ACHN (cell line): ENCODE measurements at places on chromosomes 5 and 9.
A peak's percentile ranks its signal among the peaks of the same experiment; 100 is the strongest.

- no peak for DNase-seq
Measured at GRCh38 chr5:15734058-15734457, 234.1 kb downstream of the FBXL7 start.

GRCh38 chr5:35922468-35922867 lies 16.0 kb downstream of the CAPSL start:
- no peak for DNase-seq

DNA sequence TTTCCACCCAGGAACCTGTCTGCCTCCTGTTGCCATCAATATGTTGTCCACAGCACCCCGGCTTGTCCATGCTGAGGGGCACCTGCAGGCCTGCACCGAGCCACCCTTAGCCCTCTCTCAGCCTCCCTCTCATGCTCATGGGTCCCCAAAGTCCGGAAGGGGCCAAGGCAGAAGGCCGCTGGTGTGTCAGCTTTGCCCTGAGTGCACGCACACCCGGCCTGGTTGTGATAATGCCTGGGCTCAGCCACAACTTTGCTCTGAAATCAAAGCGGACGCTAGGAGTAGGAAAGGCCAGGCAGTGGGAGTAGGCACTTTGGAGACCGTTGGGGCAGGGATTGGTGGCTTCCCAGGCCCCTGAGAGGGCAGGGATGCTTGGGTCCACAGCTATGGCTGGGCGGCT lies 201.8 kb upstream of the NUDT12 start:
- DNase-seq: no peak

DNA sequence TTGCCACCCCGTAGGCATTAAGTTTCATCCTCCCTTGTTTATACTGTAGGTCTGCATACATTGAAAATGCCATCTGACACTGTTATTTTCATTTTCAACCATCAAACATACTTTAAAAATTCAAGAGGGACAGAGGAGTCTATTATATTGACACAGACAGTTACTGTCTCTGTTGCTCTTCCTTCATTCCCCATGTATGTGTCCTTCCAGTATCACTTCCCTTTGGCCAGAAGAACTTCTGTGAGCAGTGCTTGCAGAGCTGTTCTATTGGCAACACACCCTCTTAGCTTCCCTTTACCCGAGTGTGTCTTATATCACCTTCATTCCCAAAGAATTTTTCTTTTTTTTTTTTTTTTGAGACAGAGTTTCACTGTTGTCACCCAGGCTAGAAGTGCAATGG lies 42.8 kb downstream of the RASGEF1C start:
- DNase-seq: no peak

GRCh38 chr5:1038417-1039209 lies 30.0 kb downstream of the NKD2 start:
- DNase-seq: no peak

DNA sequence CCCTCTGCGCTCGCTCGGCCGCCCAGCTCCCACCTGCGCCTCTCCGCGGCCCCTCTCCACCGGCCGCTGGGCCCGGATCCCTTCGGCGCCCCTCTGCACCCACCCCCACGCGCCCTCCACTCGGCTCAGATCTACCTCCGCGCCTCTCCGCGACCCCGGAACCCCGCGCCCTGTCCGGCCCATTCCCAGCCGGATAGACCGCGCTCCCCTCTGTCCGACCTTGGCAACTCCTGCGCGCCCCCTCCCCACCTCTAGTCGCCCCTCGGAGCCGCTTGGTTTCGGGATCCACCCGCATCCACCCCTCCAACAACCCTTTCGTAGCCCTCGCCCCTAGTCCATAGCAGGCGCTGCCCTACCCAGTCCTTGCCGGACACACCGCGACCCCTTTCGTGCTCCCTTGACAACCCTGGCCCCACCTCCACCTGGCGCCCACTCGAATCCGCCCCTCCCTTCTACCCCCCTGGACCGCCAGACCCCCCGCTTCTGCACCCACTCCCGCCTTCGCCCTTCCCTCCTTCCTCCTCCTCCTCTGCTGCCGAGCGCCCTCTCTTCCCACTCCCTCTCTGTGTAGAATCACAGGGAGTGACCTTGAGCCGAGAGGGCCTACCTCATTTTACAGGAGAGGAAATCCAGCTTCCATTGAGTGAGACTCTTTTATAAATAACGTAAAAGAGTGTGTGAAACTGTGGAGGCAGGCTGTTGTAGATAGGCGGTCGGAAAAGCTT lies 525 bp upstream of the AK3 start:
- DNase-seq: peak; percentile 30
